Activated naive CD4-positive, alpha-beta T cell treated with anti-CD3 and anti-CD28 coated beads, Interleukin-2, amount 50 U/mL, for 16 hours (primary cell): ENCODE measurements at places on chromosomes 12 and 14.

DNA sequence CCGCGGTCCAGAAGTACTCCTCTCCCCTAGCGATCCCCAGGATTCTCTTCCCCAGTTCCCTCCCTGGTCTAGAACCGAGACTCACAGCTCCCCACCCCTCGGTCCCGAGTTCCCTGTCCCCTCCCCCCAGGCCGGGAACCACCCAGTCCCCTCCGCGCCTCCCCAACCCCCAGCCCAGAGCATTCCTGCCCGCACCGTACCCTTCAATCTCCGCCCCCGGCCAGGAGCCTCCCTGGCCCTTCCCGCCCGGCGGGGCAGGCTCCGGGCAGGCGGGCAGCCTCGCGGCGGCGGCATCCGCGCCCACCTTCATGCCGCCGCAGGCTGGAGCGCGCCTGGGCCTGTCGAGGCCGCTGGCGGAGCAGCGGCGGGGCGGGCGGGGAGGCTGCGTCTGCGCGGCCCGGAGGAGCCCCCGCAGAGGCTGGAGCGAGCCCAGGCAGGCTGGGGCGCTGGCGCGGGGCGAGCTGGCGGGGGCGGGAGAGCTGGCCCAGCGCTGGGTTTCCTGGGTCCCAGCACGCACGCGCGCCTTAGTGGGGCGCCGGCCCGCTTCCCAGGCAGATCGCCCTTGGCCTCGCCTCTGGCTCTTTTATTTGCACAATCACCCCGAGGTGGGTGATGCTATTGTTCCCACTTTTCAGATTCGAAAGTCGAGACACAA is 22.2 kb upstream of the GPR132 start:
- DNase-seq = no peak

GRCh38 chr14:65228436-65228835 is 126.1 kb upstream of the MAX start:
- no peak for DNase-seq

GRCh38 chr14:52551696-52552062 is 626 bp downstream of the TXNDC16 start:
- no peak for DNase-seq

DNA sequence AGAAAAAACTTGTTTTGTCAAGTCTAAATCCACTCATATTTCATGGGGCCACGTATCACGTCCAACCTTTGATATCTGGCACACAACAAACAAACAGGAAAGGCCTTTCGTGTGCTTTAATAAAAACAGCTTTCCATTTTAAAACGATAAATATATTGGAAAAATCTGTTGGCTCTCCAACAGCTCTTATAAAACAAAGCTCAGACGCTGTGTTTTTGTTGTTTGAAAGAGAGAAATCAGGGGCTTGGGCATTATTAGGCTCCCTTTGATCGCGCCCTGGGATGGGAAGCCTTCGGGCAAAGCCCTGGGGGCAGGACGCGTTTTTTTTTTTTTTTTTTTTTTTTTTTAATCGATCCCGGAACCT is 429 bp upstream of the PLEKHA5 start:
- no peak for DNase-seq

DNA sequence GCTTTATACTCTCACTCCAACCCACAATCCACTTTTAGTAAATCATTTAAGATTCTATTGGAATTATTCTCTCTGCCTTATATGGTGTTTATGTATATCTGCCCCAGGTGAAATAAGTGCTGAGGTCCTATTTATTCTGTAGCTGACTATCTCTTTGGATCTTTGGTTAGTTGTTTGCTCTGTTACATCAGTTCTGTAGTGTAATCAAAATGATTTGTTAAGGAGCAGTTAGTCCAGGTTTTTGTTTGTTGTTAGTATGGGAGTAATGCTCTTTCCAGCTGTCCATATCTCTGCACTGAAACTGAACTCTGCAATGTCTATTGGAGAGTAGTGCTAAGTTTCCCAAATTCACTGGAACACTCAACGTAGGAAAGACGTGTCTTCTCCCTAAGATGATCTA is 615.8 kb downstream of the SNAPC1 start:
- no peak for DNase-seq

DNA sequence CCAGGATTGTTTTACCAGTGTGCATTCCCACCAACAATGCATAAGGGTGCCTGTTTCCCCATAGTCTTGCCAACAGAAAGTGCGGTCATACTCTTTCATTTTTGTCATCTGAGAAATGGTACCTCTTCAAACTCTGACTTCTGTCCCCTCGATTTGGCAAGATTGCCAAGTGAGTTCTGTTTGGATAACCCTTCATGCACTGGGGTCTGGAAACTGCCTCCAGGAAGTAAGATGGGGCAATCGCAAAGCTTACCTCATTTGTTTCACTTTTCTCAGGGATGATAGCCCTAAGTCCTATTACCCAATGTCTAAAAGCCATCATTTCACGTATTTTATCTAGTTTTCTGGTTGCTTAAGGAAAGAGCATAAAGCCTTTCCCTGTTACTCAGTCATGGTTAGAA is 28.6 kb upstream of the NR1H4 start:
- DNase-seq = no peak

GRCh38 chr12:91763654-91764370 is 381.8 kb downstream of the BTG1 start:
- no peak for DNase-seq

DNA sequence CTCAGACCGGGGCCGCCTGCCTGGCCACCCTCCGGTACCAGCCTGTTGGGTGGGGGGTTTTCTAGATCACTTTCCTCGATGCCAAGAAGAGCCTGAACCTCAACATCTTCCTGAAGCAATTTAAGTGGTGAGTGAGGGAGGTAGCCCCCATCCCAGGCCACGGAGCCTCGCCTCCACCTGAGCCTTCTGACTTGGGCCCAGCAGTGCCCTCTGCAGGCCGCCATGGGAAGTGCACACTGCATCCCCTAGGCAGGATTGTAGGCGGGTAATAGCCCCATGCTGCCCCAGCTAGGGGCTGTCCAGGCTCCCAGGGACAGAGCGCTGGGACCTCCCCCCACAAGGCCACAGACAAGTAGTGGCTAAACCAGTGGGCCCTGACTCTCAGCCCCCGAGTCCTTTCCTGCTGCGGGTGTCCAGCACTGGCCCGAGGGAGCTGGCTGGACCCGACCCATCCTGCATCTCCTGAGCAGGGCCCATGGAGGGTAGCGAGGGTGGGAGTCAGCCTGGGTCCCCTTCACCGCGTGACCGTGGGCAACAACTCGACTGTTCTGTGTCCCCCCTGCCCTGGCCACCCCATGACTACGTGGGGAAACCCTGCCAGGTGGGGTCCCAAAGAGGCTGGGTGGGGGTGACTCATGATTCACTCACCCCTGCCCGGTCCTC is 15.3 kb upstream of the ADSS1 start:
- peak; percentile 74 for DNase-seq

- DNase-seq = no peak
Observed at GRCh38 chr14:78227248-78228077, 57.3 kb downstream of the NRXN3 start.

- no peak for DNase-seq
Observed at GRCh38 chr12:54448344-54448743, 25.1 kb downstream of the GTSF1 start.

- no peak for DNase-seq
Observed at GRCh38 chr14:90727082-90727481, 89.1 kb downstream of the TTC7B start.

GRCh38 chr12:6959805-6960592 is 8.8 kb downstream of the PTPN6 start:
- no peak for DNase-seq

DNA sequence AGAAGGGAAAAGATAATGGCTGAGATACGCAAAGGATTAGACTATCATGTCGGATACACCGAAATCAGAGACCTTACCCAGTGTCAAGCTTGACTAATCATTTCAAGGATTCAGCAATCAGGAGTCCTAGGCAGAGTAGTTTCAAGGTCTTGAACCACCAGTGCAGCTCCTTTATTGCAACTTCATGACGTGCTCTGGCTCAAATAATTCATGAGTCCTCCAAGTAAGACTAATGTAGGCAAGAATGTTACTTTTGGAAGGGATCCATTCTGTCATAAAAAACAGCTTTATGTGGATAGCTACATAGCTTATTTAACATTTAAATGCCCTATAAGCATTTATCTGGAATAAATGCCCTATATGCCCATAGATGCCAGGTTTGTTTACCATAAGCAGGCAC is 123.2 kb downstream of the LMO3 start:
- DNase-seq = no peak

GRCh38 chr14:68359837-68360552 is 432.9 kb downstream of the ZFP36L1 start:
- no peak for DNase-seq

GRCh38 chr14:50312734-50313054 is 570 bp downstream of the DMAC2L start:
- no peak for DNase-seq

DNA sequence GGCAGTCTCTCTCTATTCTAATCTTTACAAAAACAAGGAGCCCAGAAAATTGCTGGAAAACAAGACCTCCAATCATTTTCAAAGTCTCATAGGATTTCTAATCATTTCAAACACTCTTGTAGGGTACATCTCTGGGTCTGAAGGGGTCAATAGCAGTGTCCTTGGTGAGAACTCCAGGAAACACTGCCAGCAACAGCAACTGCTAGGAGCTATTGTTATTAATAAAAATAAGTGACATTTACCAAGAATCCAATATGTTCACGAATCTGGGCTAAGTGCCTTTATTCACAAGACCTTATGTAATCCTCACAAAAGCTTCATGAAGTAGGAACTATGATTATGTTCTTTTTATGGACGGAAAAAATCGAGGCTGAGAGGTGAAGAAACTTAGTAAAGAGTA is 72.8 kb downstream of the TTC7B start:
- DNase-seq = no peak

- DNase-seq = no peak
Observed at GRCh38 chr14:96095581-96096476, 56.7 kb downstream of the C14orf132 start.

GRCh38 chr12:9820281-9820930 is 6.9 kb upstream of the KLRF1 start:
- no peak for DNase-seq

DNA sequence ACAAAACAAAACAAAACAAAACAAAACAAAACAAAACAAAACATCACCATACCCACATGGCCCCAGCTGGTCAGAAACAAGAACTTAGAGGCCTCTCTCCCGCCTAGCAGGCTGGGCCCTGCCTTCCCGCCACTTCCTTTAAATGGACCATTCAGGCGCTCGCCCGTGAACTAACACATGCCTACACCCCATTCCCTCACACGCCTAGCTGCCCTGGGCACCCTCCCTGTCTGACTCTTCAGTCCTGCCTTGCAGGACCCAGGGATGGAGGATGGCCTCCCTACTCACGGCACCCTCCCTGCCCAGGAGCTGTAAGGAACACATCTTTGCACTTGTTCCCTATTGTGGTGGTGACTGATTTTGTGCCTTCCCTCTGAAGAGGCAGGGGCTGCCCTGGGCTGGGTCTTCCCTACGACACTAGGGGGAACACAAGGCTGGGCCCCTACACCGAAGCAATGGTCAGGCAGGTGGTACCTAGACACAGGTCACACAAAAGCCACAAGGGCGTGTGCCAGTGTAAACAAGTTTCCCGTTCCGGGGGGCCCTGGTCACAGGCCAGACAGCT is 21.5 kb downstream of the P2RX2 start:
- no peak for DNase-seq

GRCh38 chr14:40436551-40436950 is 1004.3 kb upstream of the FBXO33 start:
- no peak for DNase-seq

- DNase-seq = peak; percentile 42
Observed at GRCh38 chr12:104220931-104221330, 5.4 kb downstream of the TXNRD1 start.

GRCh38 chr12:132379576-132379975 is 50.2 kb upstream of the GALNT9 start:
- no peak for DNase-seq

GRCh38 chr14:104093366-104094055 is 8.0 kb downstream of the ASPG start:
- no peak for DNase-seq

DNA sequence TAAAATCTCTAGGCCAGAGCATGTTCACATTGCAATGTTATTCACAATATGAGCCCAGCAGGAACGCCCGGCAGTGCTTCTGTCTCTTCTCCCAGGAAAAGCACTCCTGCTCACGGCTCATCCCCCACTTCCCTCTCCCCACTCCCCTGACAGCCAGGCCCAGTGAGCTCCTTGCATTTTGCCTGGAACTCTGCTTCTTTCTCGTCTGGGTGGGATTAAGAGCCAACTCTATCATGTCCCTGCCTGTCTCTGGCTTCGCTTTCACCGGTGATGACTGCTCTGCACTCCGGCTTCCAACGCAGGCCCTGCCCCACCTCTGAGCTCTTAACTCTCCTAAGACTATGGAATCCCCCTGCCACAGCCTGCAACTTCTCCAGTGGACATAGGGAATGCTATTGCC is 2.5 kb downstream of the PLEK2 start:
- DNase-seq = no peak

DNA sequence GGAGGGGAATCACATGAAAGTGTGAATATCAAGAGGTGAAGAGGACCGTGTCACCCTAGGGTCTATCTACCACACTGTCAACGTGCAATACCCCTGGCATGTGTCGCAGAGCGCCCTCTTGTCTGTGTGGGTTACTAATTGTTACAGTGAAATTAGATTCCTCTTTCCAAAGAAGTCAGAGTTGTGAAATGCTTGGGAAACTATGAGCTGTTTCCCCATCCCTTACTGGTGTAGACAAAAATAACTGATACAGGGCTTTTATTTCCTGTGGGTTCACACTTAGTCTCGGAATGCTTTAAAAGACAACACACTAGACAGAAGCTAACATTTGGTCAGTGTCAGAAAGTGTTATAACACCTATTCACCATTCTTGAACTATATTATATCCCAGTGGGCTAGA is 597.3 kb downstream of the NRXN3 start:
- DNase-seq = no peak

DNA sequence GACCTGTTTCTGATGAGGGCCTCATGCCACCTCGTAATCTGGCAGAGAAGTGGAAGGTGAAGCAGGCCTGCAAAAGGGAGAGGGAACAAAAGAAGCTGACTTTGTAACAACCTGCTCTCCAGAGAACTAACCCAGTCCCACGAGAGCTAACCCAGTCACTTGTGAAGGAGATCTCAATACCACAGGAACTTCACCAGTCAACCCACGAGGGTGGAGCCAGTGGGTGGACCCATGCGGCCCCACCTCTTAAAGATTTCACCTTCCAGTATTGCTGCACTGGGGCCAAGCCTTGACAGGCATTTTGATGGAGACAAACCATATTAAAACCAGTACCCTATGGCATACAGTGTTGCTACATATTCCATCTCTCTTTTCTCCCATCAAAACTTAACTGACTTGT is 55.1 kb downstream of the SERPINA10 start:
- no peak for DNase-seq
